ENCODE measurements at places on chromosomes 3 and 15.

- no peaks in the 10 kb centered on the region for H3K27me3 ChIP-seq
- peaks cover 27% of the 10 kb centered on the region for H3K36me3 ChIP-seq
- no peak for DNase-seq
- no peak overlapping the region for H3K27ac ChIP-seq
- peaks cover 15% of the 10 kb centered on the region for H3K4me1 ChIP-seq
Measured at GRCh38 chr3:47425383-47425778, 44.6 kb downstream of the PTPN23 start.

- H3K27me3 ChIP-seq, result no peaks in the 10 kb centered on the region
- H3K36me3 ChIP-seq, result no peaks in the 10 kb centered on the region
- no peaks in the 10 kb centered on the region for H3K4me1 ChIP-seq
- no peak overlapping the region for H3K4me3 ChIP-seq
- no peak overlapping the region for H3K27ac ChIP-seq
- no peak for DNase-seq
Measured at GRCh38 chr3:119778811-119779210, 3.1 kb upstream of the NR1I2 start.

- no peaks in the 10 kb centered on the region for H3K4me1 ChIP-seq
- H3K27me3 ChIP-seq, result no peaks in the 10 kb centered on the region
- no peak for DNase-seq
- no peak overlapping the region for H3K27ac ChIP-seq
- H3K36me3 ChIP-seq, result no peaks in the 10 kb centered on the region
- no peak overlapping the region for H3K4me3 ChIP-seq
Measured at GRCh38 chr3:89098964-89099585, 8.3 kb upstream of the EPHA3 start.

GRCh38 chr15:44215594-44215993 lies 20.5 kb upstream of the FRMD5 start:
- no peaks in the 10 kb centered on the region for H3K36me3 ChIP-seq
- DNase-seq, result no peak
- no peak overlapping the region for H3K4me3 ChIP-seq
- no peaks in the 10 kb centered on the region for H3K27me3 ChIP-seq

DNA sequence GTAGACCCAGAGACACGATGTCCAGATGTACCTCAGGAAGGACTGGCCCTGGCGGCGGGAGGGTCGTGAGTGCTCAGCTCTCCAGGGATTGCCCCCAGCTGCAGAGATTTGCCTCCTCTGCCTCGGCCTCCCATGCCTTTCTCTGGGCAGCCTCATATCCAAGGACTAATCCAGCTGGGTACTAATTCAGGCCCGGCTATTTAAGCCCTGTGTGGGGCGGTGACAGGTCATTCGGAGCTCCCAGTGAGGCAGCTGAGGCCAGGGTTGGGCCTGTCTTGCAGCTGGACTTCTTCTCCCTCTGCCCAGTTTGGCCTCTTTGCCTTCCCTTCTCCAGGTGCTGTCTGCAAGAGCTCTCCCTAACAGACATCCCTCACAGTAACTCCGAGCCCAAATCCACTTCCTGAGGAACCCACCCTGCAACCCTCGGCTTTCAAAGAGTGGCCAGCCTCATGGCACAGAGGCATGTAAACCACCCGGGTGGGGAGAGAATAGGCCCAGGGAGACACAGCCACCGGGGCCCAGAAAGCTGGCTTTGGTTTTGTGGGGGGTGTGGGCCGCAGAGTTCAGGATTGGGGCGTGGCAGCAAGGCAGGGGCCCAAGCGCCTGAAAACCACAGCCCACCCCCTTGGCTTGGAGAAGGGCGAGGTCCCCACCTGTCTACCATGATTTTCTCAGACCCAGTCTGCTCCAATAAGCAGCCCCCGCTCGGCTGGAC lies 85.8 kb downstream of the PPCDC start:
- no peak overlapping the region for H3K27ac ChIP-seq
- no peak for DNase-seq
- no peaks in the 10 kb centered on the region for H3K36me3 ChIP-seq
- no peaks in the 10 kb centered on the region for H3K27me3 ChIP-seq
